ENCODE measurements at places on chromosomes 1 and 21.

DNA sequence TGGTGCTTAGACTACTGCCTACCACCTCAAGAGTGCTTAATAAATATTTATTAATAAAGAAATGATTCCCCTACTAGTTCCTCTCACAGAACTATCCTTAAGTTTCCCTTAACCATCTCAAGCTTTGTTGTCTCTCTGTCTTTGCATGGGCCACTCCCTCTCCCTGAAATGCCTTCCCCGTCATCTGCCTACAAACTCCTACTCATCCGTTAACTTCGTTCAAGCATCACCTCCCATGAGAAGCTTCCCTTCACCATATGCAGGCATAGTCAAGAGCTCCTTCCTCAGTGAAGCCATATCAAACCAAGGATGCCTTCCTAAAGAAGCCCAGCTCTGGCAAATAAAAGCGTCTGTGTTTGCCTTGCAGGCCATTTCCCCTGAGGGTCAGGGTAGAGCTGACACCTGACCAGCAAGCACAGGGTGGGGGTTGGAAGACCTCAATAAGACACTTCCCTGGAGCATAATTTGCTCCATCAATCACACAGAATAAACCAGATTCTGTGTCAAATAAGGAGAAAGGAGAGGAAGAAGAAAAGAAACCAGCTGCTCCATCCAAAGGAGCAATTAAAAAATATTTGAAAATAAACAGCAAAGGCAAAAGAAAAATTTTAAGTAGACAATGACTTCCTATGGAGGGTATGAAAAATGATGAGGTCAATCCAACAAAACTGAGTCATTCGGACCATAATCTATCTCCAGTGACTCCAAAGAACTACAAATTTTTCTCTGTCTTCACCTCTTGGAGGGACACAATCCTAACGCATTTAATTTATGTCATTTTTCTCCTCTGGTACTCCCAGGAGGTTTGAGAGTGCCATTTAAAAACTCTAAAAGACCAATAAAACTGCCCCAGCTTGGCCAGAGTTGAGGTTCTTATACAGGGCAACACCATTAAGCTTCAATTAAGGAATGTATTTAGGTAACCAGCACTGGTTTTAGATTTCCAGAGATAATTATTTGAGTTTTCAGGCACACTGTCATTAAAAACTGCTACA lies 303.6 kb downstream of the KCNH1 start:
- DNase-seq: peak; percentile 74

- DNase-seq: no peak
Measured at GRCh38 chr1:180603850-180604226, 28.0 kb upstream of the XPR1 start.

- no peak for DNase-seq
Measured at GRCh38 chr1:40256401-40257084, 1.5 kb upstream of the ZMPSTE24 start.

GRCh38 chr1:119703666-119704450 lies 7.9 kb upstream of the PHGDH start:
- DNase-seq: no peak

DNA sequence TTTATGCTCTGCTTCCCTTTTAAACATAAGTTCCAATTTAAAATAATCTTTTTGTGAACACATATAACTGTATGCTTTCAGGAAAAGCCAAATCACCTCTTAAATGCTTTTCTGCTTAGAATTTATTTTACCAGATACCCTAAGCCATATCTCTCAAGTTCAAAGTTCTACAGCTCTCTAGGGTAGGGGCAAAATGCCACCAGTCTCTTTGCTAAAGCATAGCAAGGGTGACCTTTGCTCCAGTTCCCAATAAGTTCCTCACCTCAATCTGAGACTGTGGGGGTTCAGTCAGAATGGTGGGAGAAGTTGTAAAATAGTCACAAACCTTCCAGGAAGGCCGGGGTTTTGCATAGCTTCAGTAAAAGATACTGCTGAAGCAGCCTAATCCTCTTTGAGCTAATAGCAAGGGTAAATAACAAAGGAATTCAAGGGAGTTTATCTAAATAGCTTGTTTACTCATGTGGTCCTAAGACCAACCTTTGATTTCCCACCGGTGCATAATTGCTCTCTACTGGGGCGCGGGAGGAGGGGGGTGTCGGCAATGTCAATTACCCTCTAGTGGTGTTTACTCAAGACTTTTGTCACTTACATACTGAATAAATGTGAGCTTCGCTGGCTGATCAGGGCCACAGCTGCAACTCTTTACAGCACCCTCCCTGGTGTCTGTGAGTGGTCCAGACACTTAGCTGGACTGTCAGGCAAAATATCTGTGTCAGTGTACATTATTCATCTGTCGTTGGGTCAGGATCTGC lies 1376.2 kb downstream of the NCAM2 start:
- no peak for DNase-seq

- no peak for DNase-seq
Measured at GRCh38 chr1:218642033-218642948, 297.2 kb downstream of the TGFB2 start.

- no peak for DNase-seq
Measured at GRCh38 chr21:41666641-41667081, 100.2 kb downstream of the RIPK4 start.

- no peak for DNase-seq
Measured at GRCh38 chr1:16474166-16474800, 33.8 kb downstream of the NECAP2 start.

DNA sequence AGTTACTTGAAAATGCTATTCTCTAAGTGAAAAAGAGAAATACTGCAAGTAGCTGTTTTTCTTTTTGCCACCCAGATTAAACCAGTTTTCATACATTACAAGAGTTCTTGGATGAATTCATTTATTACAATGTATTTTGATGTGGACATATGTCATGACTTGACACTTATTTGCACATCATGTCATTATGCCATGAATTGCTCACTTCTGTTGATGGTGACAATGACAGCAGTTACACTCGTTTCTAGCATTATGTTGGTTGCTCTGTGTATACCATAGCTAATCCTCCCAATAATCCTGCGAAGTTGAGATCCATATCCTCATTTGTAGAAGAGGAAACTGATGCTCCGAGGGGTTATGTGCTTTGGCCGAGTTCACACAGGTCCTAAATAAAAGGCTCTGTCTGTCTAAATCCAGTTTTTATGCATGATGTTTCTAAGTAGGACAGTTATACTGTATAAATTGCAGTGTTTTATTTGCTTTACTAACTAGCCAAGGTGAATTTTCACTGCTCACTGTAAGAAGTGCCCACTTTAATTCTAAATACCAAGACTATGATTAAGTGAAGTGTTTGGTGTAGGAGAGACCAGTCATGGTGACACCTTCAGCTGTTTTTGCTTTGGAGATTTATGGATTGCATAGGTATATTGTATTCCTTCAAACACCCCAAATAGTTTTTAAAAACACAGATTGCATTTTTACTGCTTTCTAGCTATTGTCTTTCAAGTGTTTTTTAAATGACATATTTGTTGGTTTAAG lies 56.7 kb downstream of the PRDM2 start:
- DNase-seq: no peak

- DNase-seq: no peak
Measured at GRCh38 chr1:40652468-40652867, 13.0 kb downstream of the RIMS3 start.

DNA sequence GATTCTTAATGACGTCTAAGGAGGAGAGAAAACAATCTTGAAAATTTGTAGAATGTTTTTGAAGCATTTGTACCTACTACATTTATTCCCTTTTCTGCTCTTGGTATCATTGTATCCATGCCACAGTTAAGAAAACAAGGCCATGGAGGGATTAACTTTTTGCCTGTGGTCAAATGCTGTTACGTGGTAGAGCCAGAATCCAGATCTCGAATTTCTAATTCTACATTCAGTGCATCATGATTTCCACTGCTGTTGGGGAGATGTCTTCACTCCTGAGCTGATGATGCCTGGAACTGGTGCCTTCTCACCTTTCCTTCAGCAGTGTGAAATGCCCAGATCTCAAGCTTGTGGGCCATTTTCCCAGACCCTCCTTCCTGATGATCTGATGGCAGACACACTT lies 175.6 kb downstream of the HHAT start:
- no peak for DNase-seq

DNA sequence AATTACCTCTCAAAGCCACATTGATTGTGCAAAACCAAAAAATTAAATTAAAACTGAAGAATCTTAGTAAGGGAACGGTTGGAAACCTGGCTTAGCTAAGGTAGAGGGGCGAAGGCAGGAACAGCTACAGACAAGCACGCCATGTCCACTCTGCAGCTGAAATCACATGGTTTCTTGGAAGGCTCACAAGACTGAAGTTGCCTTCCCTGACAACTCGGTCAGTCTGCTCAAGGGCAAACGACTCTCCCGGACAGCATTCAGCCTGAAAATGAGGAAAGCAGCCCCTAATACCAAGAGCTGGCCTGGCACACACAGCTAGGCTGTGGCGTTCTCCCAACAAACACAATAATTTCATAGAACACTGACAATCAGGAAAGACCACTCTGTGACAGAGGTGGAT lies 22.7 kb upstream of the BECN2 start:
- no peak for DNase-seq

- DNase-seq: no peak
Measured at GRCh38 chr21:42563686-42564085, 50.0 kb downstream of the SLC37A1 start.

GRCh38 chr1:97071173-97071572 lies 349.6 kb downstream of the PTBP2 start:
- DNase-seq: no peak

DNA sequence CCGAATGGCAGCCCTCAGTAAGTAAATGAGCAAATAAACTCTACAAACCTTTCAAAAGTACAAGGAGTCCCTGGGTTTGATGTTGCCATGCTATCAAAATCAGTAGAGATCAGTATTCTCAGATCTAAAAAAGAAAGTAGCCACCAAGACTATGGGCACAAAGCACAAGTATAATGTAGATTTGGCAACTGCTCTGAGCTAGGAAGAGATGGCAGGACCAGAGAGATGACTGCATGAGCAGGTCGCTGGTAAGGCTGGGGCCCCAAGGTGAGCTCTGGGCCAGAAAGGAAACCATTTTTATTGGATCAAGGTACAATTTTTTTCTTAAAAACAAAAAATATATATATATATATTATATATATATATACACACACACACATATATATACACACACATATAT lies 3.1 kb upstream of the ADORA3 start:
- DNase-seq: no peak

GRCh38 chr1:3156936-3157335 lies 87.9 kb downstream of the PRDM16 start:
- no peak for DNase-seq

GRCh38 chr1:91777630-91778300 lies 108.2 kb downstream of the TGFBR3 start:
- peak; percentile 94 for DNase-seq

DNA sequence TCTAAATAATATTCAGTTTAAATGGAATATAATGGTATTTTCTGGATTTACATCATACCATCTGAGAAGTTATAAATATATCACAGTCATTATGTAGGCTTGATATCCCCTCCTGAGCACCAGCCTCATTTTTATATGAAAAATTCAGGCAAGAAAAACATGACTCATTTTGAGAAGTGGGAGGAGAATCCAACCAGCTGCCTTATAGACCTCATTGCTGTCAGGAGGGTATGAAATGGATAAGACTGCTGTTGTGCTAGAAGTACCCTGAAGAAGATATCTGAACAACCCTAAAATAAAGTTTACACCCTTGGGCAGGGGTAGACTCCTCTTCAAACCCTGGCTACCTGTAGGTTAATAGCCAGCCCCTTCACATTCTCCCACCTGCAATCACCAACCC lies 8.8 kb downstream of the GIPC2 start:
- DNase-seq: no peak

- DNase-seq: no peak
Measured at GRCh38 chr1:156425943-156426342, 56.9 kb downstream of the RHBG start.

GRCh38 chr1:203511513-203511912 lies 17.6 kb downstream of the OPTC start:
- DNase-seq: no peak

GRCh38 chr1:150628766-150629114 lies 672 bp downstream of the ENSA start:
- DNase-seq: no peak

GRCh38 chr1:204980840-204981405 lies 62.1 kb upstream of the CNTN2 start:
- no peak for DNase-seq

DNA sequence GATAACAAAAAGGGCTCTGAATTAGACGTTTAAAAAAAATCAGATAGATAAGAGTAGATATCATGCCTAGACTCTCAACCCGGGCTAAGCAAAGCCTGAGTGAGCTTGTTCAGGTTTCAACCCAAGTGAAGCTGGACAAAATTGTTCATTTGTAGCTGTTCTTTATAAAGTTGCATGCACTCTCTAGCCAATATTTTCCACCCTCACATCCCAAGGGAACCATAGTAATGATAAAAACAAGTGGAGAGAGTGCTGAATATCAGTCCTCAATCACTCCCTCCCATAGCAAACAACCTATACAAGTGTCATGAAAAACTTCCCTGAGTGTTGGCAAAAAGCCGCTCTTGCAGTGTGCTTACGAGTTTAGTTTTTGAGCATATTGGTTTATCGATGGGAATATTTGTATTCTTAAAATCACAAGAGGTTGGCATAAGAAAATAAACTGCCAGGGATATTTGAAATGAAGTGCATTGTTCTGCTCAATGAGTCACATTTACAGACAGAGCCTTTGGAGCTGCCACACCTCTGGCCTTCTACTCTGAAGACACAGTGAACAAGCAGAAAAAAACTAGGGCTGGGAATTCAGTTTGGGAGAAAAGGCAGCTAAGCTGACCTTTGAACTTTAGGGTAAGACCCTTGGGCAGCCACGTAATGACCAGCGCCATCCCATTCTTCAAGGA lies 2.2 kb upstream of the CLCA2 start:
- DNase-seq: no peak

GRCh38 chr1:93965256-93965655 lies 56.0 kb upstream of the GCLM start:
- DNase-seq: no peak

- DNase-seq: no peak
Measured at GRCh38 chr1:245863566-245864184, 643.4 kb downstream of the SMYD3 start.

DNA sequence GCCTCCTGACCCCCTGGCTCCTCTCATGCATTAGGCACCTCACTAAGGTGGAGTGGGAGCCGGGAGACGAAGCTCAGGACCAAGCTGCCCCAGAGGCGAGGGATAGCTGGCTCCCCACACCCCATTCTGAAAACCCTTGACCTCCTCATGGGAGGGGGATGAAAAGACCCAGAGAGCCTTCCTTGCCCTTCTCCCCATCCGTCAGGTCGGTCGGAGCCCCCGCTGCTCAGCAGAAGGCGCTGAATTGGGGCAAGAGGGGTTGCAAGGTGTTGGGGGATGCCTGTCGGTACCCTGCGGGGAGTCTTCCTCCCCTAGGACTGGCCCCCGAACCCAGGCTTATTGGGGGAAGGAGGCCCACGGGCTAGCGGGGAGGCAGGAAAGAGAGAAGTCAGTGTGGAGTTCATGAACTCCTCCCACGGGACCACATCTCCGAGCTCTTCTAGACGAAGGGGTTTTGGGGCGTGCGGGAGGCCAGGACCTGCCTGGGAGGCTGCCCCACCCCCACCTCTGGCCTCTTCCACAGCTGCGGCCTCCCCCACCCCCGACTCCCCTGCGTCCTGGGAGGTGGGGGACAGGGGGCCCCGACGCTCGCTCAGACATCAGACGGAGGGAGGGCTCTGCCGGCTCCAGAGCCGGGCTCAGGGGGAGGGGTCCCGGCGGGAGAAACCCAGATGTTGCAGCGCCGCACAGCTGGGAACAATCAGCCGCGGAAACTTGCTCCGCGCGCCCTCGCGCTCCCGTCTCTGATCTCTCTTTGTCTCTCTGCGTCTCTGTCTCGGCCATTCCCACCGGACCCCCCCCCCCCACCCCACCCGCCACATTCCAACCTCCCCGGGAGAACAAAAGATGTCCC lies 719 bp downstream of the MFAP2 start:
- DNase-seq: peak; percentile 7
